Stimulated activated CD4-positive, alpha-beta T cell treated with anti-CD3 and anti-CD28 coated beads, Interleukin-4, amount 100 ng/mL, for 4 hours (primary cell): ENCODE measurements at places on chromosomes 3 and 15.

- no peak for DNase-seq
Measured at GRCh38 chr15:89143503-89144162, 55.4 kb downstream of the ABHD2 start.

- no peak for DNase-seq
Measured at GRCh38 chr15:70753101-70753829, 10.1 kb downstream of the UACA start.

DNA sequence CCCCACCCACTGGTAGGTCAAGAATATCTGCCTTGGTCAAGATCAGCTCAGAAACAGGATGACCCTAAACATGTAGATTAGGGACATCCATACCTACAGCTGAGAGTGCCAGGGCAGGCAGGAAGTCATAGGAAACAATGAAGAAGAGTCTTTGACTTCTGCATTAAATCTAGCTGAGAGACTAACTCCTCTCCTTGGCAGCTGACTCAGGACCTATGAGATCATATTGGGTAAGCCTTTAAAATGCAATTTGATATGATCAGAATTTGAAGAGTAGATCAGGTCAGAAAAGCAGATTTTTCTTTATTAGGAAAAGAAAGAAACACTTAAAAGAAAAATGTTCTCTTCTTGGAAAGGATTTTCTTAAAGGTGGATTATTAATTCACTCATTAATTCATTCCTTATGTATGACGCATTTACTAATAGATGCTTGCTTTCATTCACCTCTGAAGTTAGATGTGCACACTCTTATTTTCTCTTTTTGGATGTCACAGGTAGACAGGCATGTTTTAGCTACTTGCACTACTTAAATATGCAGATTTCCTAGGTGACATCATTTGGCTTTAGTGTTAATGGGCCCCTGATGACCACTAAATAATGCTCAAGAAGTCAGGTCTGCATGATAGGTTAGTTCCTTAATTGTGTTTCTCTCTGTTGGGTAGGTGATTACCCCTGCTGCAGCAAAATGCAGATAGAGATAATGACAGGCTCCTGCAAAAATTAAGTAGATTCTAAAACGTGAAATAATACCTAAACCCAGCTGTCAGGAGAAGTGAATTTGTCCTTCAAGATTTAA is 35.7 kb upstream of the GSK3B start:
- DNase-seq, result no peak

DNA sequence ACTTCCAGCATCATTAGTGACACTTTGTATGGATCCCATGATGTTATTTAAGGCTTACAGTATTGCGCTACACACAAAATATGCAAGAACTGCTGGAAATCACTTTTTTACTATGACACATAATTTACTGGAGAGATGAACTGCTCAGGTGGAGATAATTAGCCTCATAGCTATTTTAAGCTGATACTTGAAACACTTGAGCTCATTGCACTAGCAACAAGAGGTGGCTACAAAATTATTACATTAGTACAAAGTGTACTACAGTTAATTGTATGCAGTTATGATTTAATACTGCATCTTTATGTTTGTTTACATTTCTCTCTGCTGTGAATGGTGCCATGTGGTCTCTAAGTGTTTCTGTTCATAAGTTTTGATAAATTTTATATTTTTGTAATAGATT is 6.5 kb upstream of the LZTFL1 start:
- DNase-seq, result no peak

GRCh38 chr3:17986348-17986816 is 244.0 kb upstream of the TBC1D5 start:
- no peak for DNase-seq

GRCh38 chr3:135229018-135229495 is 434.0 kb downstream of the EPHB1 start:
- DNase-seq, result no peak

- DNase-seq, result no peak
Measured at GRCh38 chr15:94526071-94526689, 294.8 kb downstream of the MCTP2 start.

- no peak for DNase-seq
Measured at GRCh38 chr3:23608650-23609049, 197.1 kb upstream of the UBE2E1 start.

DNA sequence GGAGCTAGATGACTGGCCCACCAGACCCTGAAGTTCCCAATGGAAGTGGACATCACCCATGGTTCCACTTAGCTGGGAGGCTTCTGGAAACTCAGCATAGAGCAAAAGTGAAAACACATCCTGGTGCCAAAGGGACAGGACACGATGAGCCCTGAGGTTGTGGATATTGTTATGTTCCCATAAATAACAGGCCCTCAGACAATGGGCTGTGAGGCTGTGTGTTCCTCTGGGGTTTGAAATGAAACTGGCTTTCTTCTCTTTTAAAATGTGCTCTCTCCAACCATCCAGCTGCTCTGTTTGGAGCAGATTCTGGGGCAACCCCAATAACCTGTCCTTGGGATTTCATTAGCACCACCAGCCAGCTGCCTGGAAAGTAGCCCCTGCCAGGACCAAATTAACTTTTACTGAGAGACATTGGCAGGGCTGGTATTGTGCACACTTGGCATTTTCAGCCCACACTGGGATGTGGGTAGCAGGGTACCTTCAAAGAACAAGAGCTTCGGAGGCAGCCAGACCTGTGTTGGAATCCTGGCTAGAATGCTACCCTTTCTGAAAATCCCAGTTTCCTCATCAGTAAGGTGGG is 97.5 kb downstream of the DNAJB8 start:
- DNase-seq, result no peak

DNA sequence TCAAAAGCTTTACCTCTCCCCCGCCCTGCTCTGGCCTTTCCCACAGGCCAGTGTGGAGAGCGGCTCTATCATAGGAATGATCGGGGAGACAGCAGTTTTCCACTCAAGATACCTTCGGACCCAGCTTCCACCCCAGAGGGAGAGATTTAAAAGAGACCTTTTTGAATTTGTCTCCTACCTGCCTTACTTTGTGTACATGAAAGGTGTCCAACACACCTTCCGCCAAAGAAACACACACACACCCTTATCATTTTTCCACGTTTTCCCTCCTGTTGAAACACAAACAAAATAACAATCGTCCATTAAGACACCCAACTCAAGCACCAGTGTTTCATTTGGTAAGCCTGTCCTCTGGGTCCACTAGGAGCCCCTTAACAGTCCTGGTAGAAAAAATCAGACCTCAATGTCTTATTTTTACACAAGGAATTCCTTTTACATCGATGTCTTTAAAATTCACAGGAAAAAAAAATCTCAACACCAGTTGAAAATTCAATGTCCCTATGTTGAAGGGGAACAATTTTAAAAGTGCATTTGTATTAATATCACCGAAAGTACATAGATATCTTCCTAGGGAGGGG is 4.0 kb downstream of the HES1 start:
- DNase-seq, result no peak

DNA sequence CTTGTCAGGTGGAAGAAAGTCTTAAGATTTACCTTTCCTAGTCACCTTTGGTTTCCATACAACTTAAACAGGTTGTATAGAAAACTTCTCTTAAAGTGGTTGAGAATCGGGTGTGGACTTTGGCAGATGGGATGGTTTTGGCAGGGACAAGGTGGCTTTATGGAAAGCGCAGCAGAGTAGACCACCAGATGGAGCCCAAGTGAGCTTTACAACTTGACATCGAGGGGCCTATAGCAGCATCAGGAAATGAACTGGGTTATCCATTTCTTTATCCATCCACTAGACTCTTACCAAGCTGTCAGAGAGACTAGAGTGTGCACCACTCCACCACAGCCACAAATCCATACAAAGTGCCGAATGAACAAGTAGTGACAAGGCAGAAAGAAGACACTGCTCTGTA is 85.3 kb upstream of the MBNL1 start:
- DNase-seq, result peak; percentile 53

GRCh38 chr15:80804970-80805495 is 25.9 kb downstream of the CEMIP start:
- DNase-seq, result peak; percentile 12

DNA sequence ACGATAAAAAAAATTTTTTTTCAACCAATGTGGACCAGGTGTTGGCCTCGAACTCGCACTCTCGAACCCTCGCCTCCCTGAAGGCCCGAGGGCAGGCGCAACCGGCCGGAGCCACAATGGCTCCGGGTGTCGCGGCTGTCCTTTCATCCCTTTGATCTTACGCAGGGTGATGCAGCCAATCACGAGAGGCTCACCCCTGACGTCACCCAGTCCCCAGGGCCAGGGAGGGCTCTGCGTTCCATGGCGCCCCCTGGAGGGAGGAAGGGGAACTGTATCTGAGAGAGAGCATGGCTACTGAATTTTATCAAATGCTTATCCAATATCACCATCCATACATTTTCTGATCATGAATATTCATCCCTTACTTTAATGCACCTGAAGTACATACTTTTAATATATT is 15.4 kb upstream of the GMNC start:
- no peak for DNase-seq

DNA sequence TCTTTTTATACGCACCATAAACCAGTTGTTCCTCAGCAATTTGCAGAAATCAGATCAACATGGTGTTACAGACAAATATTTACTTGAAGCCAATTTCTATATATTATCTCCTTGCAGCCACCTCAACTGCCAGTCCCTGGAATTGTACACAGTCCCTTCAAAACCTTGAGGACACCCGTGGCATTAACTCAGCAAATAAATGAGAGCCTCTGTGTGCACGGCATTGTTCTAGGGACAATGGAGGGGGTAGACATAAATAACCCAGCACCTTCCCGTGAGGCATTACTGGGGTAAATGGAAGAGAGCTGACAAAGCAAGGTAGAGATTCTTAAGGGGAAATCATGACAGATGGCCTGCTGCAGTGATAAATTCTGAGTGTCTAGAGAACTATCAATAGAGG is 12.5 kb downstream of the TM2D3 start:
- no peak for DNase-seq

DNA sequence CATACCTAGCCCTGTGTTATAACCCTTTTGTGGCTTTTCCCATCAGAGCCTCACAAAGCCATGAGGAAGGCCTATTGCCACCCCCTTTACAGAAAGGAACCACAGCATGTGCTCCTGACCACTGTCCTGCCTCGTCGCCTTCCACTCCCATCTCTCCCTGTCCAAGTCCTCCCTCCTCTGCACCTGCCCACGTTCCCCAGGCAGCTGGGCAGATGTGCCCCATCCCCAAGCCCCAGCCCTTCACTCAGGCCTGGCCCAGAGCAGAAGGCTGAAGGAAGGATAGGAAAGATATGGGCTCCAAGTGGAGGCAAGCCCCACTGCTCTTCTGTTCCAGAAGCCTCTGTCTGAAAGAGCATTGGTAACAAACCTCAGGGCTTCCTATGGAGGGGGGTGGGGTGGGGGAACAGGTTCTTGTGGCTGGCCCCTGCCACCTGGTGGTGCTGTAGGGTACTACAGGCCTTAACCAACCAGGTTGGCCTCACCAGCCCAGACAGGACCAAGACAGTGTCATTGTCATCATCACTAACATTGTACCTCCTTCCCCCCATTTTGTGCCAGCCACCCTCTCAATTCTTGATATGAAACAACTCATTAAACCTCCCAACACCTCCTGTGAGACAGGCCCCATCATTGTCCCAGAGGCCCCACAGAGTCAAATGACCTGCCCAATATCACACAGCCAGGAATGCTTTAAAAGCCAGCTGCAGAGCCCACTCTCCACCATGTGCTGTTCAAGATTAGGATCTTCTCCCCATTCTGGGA is 10.0 kb downstream of the POC1A start:
- peak; percentile 81 for DNase-seq

DNA sequence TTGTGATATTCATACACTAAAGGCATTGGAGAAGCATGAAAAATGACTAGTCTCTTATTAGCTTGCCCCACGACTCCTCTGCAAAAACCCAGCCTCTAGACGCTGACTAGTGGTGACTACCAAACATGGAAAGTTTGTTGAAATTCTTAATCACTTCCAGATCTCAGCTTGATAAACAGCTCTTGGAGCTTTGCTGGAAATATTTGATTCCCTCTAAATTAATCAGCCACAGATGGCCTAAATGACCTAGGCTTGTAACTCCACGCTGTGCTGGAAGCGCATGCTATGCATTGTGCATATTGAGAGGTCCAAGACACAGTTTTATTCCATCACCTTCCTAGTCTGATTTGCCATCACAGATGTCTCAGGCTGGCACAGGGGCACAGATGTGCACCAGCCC is 244.7 kb upstream of the ST8SIA2 start:
- DNase-seq, result no peak

GRCh38 chr3:149319750-149320149 is 13.7 kb downstream of the TM4SF18 start:
- no peak for DNase-seq

GRCh38 chr15:68348081-68348480 is 70.5 kb downstream of the FEM1B start:
- DNase-seq, result peak; percentile 18

DNA sequence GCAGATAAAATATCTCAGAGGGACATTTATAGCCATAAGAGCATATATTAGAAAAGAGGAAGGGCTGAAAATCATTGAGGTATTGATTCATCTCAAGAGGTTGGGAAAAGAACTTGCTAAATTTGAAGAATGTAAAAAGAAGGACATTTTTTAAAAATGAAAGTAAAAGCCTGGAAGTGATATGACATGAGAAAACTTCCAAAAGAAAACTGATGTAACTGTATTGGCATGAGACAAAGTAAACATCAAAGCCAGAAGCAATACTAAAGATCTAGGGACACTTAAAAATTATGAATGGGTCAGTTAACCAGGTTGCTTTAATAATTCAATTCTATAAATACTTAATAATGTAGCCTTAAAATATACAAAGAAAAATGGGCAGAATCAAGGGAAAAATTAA is 31.9 kb downstream of the CEP63 start:
- DNase-seq, result no peak

DNA sequence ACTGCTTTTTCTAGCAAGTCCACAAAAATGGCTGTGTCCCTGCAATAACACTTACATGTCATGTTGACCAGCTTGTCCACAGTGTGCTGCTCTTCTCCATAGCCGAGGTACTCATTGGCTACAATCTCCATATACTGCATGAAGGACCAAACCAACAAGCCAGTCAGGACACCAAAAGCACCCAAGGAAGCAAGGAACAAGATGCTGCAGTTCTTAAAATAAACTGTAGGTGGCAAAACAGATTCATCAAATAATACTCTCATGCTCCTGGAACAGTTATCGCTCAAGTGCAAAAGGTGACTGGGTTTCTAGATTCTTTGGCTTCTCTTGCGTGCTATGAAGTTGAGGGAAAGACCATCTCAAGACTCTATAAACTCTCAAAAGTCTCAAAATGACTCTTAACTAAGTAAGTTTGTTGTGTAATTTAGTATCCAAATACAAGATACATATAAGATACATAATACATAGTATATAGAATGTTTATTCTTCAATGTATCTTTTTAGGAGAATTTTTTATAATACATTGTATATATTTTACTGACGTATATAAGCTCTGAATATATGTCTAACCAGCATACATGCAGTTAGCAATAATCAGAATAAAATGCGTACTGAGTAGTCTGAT is 57.0 kb downstream of the NEK10 start:
- DNase-seq, result no peak

- DNase-seq, result peak; percentile 31
Measured at GRCh38 chr15:71780115-71780976, 30.0 kb upstream of the NR2E3 start.

GRCh38 chr15:62840526-62841268 is 201.8 kb upstream of the TPM1 start:
- DNase-seq, result no peak
